NCI-H526 treated with DMSO at 0.1 percent for 48 hours (cell line): ENCODE measurements at places on chromosomes 2 and 18.

GRCh38 chr18:9919564-9920232 is 5.9 kb downstream of the VAPA start:
- DNase-seq, result no peak

- no peak for DNase-seq
Observed at GRCh38 chr2:43356774-43357173, 130.4 kb upstream of the ZFP36L2 start.

DNA sequence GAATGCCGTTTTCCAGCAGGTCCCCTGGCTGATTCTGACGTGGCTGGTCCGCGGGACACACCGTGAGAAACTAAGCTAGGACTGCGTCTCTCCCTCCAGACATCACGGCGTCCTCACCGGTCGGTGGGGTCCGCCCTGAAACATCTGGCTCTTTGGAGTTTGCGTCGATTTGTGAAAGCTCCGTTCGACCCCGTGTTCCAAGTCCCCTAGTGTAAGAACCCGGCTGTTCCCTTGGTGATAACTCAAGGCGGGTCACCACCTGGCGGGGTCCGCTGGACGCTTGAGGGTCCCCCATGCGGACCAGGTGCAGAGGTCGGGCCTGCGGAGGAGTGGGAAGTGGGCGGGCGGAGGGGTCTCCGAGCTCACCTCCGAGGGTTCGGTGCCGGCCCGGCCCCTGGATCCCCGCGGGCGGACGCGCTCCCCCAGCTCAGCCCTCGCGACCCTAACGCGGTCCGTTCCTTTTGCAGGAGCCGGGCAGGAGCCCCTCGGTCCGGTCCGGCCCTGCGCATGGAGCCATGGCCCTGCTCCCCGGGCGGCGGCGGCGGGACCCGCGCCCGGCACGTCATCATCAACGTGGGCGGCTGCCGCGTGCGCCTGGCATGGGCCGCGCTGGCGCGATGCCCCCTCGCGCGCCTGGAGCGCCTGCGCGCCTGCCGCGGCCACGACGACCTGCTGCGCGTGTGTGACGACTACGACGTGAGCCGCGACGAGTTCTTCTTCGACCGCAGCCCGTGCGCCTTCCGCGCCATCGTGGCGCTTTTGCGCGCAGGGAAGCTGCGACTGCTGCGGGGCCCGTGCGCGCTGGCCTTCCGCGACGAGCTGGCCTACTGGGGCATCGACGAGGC is 65.6 kb downstream of the KCNG2 start:
- DNase-seq, result no peak

DNA sequence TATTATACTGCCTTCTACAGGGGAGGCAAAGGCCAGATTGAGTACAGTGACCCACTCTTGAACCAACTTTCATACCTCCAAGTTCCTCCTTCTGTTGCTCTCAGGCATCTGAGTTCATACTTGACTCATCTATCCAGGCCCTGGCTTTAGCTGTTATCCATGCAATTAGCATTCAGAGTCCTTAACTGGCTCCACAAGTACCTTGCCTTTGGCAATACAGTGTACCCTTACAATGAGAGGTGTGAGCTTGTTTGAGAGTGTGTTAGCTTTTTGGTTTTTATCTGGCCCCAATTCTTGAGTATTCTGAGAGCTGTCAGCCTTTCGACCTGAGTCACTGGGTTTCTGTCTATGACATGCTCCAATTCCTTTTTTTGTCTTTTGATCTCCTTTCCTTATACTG is 60.2 kb downstream of the EHD3 start:
- DNase-seq, result no peak

GRCh38 chr2:161232571-161232970 is 72.3 kb downstream of the TANK start:
- DNase-seq, result no peak

- no peak for DNase-seq
Observed at GRCh38 chr2:105144152-105144940, 97.2 kb upstream of the GPR45 start.

- no peak for DNase-seq
Observed at GRCh38 chr2:202133909-202134265, 60.8 kb downstream of the KIAA2012 start.

- no peak for DNase-seq
Observed at GRCh38 chr2:191749181-191749540, 71.2 kb downstream of the NABP1 start.

DNA sequence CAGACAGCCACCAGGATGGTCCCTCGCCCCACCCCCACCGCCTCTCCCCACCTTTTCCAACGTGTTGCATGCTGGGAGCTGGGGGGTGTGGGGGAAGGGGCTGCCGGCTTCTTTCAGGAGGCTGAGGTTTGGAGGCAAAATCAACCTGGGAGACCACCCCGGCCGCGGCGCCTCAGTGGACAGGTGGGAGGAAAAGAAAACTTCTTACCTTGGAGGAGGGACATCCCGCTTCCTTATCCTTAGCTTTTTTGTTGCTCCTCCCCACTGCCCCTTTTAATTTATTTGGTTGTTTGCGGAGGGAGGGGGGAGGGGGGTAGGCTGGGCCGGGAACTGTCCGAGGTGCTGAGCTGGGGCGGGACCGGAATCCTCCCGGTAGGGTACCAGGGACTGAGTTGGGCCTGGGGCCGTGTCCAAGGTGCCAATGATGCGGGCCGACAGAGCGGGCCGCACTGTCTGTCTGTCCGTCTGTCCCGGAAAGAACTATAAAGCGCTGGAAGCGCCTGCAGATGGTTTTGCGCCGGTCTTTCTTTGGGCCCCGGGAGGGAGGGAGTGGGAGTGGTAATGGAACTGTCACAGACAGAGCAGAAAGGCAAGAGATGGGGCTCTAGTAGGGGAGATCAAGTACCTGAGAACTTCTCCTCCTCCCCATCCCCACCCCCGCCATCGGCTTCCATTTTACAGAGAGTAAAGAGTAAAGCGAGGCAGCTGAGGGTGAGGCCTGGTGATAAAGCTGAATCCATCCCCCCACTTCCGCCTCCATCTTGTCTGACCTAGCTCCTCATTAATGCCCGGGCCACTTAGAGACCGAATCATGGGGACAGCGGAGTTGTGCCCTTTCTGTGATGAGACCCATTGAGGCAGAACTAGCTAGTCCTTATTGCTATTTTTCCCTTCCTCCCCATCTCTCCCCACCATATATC is 2.4 kb downstream of the CDK5R2 start:
- DNase-seq, result peak; percentile 36

GRCh38 chr2:70498054-70498453 is 55.6 kb downstream of the TGFA start:
- DNase-seq, result peak; percentile 85

- no peak for DNase-seq
Observed at GRCh38 chr2:15912203-15912602, 28.1 kb upstream of the MYCN start.

- no peak for DNase-seq
Observed at GRCh38 chr2:10868465-10869314, 43.0 kb upstream of the KCNF1 start.

DNA sequence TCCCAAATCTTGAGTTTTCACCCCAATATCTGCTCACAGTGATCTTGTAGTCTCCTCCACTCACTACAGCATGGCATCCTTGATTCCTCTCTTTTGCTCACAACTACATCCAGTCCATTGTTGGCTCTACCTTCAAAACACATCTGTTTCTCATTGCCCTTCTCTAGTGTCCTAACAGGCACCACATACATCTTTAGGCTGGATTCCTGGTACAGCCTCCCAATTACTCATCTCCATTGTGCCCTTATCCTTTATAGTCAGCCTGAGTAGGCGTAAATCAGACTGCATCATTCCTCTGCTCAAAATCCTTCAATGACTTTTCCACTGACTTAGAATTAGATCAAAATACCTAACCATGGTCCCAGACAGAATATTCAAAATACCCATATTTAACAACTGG is 10.7 kb upstream of the TAF1B start:
- no peak for DNase-seq

DNA sequence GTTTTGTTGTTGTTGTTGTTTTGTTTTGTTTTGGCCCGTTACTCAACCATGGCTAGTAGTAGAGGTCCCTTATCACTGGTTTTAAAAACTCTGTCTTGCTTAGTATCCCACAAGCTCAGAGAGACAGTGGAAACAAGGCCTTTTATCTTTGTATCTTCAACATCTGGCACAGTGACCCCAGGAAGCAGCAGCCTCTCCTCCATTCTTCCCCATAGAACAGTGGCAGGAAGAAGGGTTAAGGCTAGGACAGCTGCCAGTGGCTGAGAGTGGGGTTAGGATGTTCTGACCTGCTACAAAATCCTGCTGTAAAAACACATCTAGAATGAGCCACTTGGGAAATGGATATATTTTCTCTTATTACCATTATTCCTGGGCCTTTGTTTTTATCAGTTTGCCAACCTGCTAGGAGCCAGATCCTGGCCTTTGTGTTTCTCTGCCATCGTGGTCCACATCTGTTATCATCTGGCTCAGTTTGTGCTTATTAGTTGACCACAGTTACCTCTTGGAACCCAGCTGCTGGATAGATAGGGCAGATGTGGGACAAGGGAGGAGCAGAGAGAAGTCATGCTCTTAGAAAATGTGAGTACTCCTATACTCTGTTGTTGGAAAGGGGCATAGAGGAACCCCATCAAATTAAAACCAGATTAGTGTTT is 246.8 kb downstream of the AGPS start:
- no peak for DNase-seq

DNA sequence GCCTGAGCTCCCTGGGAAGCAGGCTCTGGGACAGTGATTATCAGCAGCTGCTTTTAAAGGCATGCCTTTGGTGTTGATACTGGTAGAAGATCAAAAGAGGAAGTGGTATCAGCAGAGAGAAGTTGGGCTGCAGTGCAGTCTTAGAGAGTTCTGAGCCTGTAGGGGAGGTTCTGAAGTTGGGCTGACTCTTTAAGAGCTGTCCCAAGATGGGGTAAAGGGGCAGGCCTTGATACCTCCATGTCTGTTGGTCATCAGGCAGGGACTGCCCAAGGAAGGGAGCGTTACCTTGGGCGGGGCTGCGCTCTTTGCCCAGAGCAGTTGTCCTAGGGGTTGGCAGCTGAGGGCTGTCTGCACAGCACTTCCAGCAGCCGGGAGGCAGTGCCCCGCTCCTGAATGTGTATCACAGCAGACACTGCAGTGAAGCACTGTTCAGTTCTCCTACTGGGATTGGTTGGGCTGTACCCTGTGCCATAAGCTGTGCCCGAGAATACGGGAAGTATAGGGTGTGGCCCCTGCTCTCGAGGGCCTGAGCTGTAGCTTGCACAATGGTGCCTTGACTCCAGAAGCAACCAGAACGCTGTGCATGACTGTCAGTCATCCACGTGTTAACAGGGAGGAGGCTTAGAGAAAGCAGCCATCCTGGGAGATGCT is 177.0 kb downstream of the CTIF start:
- no peak for DNase-seq

GRCh38 chr2:26172871-26173775 is at the start of gene GAREM2:
TSS of gene GAREM2 (plus strand) at chr2:26173088. CDS start at chr2:26173221, 133 bp downstream.
- DNase-seq, result no peak

DNA sequence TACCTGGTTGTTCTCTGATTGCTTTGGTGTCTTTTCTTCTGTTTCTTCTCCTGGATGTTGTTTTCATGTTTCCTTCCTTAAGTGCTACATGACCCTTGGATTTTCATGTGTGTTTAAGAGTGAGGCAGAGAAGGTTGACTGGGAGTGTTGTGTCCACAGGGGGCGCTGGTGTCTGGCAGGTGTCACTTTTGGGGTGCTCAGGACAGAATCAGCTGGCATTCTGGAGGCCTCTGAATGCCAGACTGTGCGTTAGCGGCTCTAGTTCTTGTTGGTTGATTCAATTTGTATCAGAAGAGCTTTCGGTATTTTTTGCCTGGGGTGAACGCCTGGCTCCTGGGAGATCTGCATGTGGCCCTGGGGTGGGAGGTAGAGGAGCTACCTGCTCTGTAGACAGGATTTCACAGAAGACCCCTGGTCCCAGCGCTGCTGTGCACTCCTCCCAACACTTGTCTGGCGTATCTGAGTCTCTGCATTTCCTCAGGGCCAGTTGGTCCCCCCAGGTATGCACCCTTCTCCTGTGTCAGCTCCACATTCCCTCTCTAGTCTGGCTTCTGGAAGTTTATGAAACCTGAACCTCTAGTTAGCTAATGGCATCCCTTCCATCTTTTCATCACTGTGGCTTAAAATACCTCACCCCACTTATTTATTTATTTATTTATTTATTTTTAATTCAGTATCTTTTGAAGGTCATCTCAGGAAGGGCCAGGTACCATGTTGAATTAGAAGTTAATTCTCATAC is 1.1 kb downstream of the GREB1 start:
- no peak for DNase-seq

- DNase-seq, result no peak
Observed at GRCh38 chr18:76750917-76751890, 71.2 kb upstream of the ZNF236 start.

- DNase-seq, result no peak
Observed at GRCh38 chr2:62653582-62654422, 51.7 kb upstream of the EHBP1 start.

DNA sequence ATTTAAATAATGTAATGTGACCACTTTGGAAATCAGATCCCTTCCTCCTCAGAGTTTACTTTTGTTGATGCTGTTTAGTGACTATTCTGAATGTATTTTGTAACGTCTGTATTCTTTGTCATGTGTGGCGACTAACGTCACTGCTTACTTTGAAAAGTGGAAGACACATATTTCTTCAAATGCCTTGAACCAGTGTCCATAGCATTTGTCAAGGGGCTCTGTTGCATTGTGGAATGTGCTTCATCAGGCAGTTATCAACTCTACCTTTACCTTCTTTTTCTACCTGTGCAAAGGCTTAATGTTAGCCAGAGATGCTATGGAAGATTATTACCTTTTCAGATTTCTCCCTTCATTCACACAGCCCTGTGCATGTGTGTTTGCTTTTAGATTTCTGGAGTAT is 162.4 kb downstream of the ZNF407 start:
- DNase-seq, result no peak

DNA sequence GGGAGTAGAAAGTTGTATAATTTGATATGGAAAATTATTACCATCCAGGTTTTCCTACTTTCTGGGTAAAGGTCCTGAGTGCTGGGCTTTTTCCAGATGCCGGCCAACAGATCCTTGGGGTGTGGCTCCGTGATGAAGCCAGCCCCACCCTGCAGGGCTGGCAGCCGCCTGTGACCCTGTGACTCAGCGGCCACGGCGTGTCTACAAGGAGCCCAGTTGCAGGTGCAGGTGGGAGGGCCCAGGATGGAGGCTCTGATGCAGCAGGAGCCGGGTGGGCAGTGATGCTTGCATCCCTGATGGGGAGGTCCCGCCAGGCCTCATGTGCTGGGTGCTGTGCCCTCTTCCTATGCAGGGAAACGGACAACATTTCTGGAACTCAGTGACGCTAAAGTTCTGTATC is 96.0 kb upstream of the ALKAL2 start:
- no peak for DNase-seq

- no peak for DNase-seq
Observed at GRCh38 chr18:65811307-65811706, 60.5 kb downstream of the CDH7 start.
